Naive thymus-derived CD8-positive, alpha-beta T cell (primary cell): ENCODE measurements at places on chromosomes 7 and 10.

DNA sequence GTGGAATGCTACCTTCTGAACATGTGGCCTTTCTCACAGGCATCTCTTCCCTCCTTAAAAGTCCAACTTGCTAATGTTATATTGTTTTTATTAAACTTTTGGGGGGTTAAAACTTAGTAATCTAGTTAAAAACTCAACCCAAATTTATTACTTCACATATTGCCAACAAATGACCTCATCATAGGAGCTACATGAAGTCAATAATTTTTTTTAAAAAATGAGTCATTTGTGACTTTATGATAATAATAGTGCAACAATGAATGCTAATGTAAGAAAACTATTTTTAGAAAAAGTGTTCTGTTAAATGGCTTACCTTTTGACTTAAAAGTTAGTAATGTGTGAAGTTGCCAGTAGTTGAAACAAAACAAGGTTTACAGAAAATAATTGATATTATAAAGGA lies 325.9 kb upstream of the FZD1 start:
- no peak overlapping the region for H3K27ac ChIP-seq
- no peaks in the 10 kb centered on the region for H3K27me3 ChIP-seq
- DNase-seq: no peak
- H3K36me3 ChIP-seq: no peaks in the 10 kb centered on the region

- H3K36me3 ChIP-seq: no peaks in the 10 kb centered on the region
- DNase-seq: no peak
- no peak overlapping the region for H3K4me3 ChIP-seq
- H3K4me1 ChIP-seq: no peaks in the 10 kb centered on the region
- H3K27me3 ChIP-seq: peaks cover 6% of the 10 kb centered on the region
- H3K27ac ChIP-seq: no peak overlapping the region
Measured at GRCh38 chr7:144027974-144028373, 20.8 kb upstream of the OR2A5 start.

GRCh38 chr10:35462491-35462934 lies 126.2 kb downstream of the CCNY start:
- peaks cover 33% of the 10 kb centered on the region for H3K4me1 ChIP-seq
- no peaks in the 10 kb centered on the region for H3K36me3 ChIP-seq
- no peak overlapping the region for H3K27ac ChIP-seq
- H3K27me3 ChIP-seq: no peaks in the 10 kb centered on the region

DNA sequence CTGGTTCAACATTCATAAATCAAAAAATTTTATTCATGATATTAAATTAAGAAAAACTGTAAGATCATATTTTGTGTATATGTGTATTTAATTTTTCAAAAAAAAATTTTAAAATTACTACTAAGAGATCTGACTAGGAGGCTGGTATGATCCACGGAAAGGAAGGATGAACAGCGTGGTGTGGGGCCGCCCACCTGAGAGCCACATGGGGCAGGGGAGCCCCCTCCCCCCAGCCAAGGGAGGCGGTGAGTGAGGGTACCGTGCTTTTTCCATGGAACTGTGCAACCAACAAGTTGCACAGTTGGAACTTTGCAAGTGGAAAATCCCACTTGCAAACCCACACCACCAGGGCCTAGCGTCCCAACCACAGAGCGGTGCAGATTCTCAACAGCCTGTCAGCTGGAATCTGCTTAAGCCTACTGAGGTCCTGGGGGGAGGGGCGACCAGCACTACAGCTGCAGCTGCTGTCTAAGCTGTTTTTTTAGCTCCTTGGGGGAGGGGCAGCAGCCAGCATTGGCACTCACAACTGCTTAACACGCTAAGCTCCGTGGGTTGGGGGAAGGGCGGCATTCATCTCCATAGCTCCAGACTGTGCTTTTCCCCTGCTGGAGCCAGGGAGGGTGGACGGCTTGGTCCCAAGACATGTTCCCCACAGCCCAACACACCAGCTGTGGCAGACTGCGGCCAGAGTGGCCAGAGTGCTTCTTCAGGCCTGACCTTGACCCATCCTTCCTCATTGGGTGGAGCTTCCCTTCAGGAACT lies 94.2 kb upstream of the IGFBP3 start:
- no peak overlapping the region for H3K4me3 ChIP-seq
- no peak overlapping the region for H3K27ac ChIP-seq
- H3K36me3 ChIP-seq: peaks cover 8% of the 10 kb centered on the region
- no peaks in the 10 kb centered on the region for H3K27me3 ChIP-seq
- no peaks in the 10 kb centered on the region for H3K4me1 ChIP-seq

- H3K4me3 ChIP-seq: no peak overlapping the region
- no peaks in the 10 kb centered on the region for H3K4me1 ChIP-seq
- no peaks in the 10 kb centered on the region for H3K36me3 ChIP-seq
Measured at GRCh38 chr7:78062214-78062613, 263.6 kb downstream of the PHTF2 start.

DNA sequence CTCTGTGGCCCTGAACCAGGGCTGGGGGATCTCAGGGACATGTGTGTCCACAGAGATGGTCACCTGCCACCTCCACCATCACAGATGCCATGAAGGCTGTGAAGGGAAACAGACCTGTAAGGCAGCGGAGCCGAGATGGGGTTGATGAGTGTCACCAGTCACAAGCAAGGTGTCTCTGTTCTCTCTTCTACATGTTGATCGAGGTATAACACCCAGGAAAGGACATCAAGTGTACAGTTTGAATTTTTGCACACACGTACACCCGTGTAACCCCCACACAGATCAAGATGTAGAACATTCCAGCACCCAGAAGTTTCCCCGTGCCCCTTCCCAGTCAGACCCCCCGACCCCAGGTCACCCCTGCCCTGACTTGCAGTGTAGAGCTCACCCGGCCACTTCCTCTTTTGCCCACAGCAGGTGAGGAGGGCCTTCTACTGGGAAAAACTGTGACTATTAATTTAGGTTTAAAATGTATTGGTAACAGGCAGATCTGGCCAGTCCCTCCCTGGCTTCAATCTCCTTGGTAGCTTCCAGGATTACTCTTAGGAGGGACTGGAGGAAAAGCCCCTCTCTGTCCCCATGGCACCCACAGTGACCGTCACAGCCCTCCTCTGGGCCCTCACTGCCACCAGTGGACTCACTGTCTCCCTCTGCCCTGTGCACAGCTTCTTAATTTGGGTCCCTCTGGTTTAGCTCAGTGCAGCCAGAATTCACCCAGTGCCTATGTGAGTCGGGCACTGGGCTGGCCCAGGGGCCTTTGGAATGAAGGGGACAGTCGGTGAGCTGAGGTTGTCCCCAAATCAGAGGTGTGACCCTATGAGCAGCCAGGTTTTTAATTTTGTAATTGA lies 108.2 kb downstream of the LHPP start:
- no peaks in the 10 kb centered on the region for H3K4me1 ChIP-seq
- no peak overlapping the region for H3K4me3 ChIP-seq
- DNase-seq: no peak
- no peaks in the 10 kb centered on the region for H3K27me3 ChIP-seq
- peak overlapping the region; percentile 59 for H3K27ac ChIP-seq
